Activated CD4-positive, alpha-beta T cell treated with anti-CD3 and anti-CD28 coated beads, Interleukin-2, Interleukin-6, amounts not matched to agents 100 ng/mL and 50 ng/mL, durations not matched to agents 16 hours and 8 hours (primary cell): ENCODE measurements at places on chromosomes 2 and 18.
A peak's percentile ranks its signal among the peaks of the same experiment; 100 is the strongest.

DNA sequence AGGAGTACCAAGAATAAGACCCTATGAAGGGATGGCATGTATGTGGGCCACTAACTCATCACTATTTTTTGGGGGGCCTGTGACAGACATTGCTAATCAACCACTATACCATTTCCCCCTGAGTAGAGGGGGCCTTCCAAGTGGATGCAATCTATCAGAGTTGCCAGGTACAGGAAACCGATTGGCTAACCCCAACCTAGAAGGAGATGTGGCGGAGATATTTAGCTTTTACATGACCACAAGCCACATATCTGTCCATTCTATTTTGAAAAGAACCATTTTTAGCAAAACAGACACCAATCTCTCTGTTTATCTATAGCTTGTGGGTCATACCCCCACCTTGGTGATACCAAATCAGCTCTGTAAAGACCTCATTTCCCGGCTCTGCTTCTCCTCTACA lies 51.0 kb downstream of the PAX8 start:
- peak; percentile 19 for DNase-seq

- DNase-seq, result peak; percentile 50
These were observed 540 bp upstream of the RAB10 start for GRCh38 chr2:26033270-26033817.

GRCh38 chr2:132979339-132980093 lies 309.5 kb upstream of the LYPD1 start:
- DNase-seq, result no peak

- peak; percentile 84 for DNase-seq
These were observed 8.7 kb upstream of the WIPF1 start for GRCh38 chr2:174606336-174606735.

DNA sequence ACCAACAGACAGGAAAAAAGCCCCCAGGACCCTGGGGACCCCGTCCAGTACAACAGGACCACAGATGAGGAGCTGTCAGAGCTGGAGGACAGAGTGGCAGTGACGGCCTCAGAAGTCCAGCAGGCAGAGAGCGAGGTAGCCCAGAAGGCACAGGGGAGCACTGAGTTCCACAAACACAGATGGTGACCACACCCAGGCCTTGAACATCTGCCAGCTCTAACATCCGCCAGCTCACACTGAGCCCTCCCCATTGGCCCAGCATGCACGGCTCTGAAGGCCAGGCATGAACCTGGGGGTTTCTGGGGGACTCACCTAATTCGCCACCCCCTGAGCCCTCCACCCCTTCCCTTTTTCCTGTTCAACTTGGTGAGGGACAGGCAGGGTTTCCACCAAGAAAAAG lies 25.6 kb upstream of the PRLH start:
- no peak for DNase-seq

GRCh38 chr2:105406221-105406620 lies 7.4 kb upstream of the FHL2 start:
- DNase-seq, result no peak

DNA sequence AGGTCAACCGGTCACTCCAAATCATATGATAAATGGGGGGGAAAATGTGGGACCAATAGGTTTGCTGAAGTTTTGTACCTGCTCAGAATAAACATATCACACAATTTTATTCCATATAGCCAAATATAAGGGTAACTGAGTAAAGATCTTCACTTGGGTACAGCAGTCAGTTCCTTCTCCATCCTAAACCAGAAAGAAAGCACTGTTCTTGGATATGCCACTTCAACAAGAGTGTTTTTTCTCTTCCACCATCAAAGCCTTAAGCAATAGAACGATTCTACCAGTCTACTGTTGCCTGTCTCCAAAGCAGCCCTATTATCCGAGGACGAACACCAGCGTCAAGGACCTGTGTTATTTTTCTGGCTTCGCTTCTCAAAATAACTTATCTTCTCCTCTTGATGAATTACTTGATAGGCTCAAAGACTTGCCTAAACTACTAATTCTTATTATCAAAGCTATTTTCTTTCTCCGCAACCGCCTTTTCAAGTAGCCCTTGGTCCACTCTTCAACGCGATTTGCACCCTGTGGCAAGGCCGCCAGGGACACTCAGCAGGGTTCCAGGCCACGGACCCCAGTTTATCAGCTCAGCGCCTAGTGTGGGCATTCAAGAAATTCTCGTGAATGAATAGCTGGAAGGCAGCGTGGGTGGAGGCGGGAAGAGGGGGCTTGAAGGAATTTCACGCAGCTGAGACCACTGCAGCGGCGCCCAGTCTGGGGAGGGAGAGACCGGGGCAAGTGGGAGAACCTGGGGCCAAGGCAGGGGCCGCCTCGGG lies 646 bp downstream of the ALS2 start:
- peak; percentile 7 for DNase-seq
